Activated CD8-positive, alpha-beta T cell treated with anti-CD3 and anti-CD28 coated beads for 36 hours (primary cell): ENCODE measurements at places on chromosomes 3 and 15. TPM values are rescaled to one million over a fixed set of nuclear protein-coding genes. Genes with fewer than 3 reads are reported as not detected.

Gene LMCD1
- total RNA-seq, result 2.2 TPM

Gene GRAMD2A
- total RNA-seq, result not detected

Gene CFAP20DC
- 1.4 TPM for total RNA-seq

Gene C2CD4A
- 1.0 TPM for total RNA-seq

Gene PLXNB1
- total RNA-seq, result 3.7 TPM

Gene SEMA4B
- total RNA-seq, result 6.2 TPM

Gene TPRG1
- total RNA-seq, result 2.5 TPM

Gene ZNF385D
- total RNA-seq, result not detected

Gene SLC24A5
- not detected for total RNA-seq

Gene MAGEL2
- not detected for total RNA-seq

Gene TBC1D21
- not detected for total RNA-seq

Gene GHSR
- not detected for total RNA-seq

Gene TGM5
- 0.22 TPM for total RNA-seq
